RPMI7951 (cell line): ENCODE measurements at places on chromosomes 1 and 21.

GRCh38 chr1:54485416-54485815 lies 62.6 kb upstream of the ACOT11 start:
- no peak for DNase-seq

- peak; percentile 78 for DNase-seq
These were observed 30.7 kb downstream of the EVI5 start for GRCh38 chr1:92754000-92754718.

- peak; percentile 98 for DNase-seq
These were observed 145.0 kb downstream of the RASAL2 start for GRCh38 chr1:178238722-178239510.

- DNase-seq: no peak
These were observed 81.0 kb downstream of the ARHGEF10L start for GRCh38 chr1:17620448-17620847.

- DNase-seq: no peak
These were observed 7.1 kb upstream of the SHCBP1L start for GRCh38 chr1:182960046-182960445.

- no peak for DNase-seq
These were observed 7.6 kb downstream of the SLC25A24 start for GRCh38 chr1:108192581-108192980.

GRCh38 chr1:99580451-99580850 lies 65.5 kb upstream of the PALMD start:
- peak; percentile 36 for DNase-seq

- DNase-seq: no peak
These were observed 47.1 kb downstream of the LBR start for GRCh38 chr1:225380691-225381090.

DNA sequence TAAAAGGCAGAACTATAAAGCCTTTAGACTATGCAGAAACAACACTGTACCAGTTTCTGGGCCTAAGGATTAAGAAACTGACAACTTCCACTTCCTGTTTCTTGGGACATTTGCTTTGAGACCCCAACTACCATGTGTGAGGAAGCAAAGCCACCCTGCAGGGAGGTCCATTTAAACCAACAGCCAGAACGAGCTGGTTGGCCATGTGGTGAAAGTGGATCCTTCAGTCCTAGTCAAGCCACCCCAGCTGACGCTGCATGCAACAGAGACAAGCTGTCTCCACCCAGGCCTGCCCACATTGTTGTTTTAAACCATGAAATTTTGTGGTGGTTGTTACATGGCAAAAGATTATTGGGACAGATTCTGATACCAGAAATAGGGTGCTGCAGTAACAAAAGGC lies 31.8 kb upstream of the SLFNL1 start:
- no peak for DNase-seq

GRCh38 chr1:152141971-152142584 lies 16.9 kb downstream of the RPTN start:
- peak; percentile 57 for DNase-seq

- no peak for DNase-seq
These were observed 195.3 kb upstream of the APP start for GRCh38 chr21:26365849-26366248.

- no peak for DNase-seq
These were observed 3.5 kb downstream of the A3GALT2 start for GRCh38 chr1:33317354-33317753.

DNA sequence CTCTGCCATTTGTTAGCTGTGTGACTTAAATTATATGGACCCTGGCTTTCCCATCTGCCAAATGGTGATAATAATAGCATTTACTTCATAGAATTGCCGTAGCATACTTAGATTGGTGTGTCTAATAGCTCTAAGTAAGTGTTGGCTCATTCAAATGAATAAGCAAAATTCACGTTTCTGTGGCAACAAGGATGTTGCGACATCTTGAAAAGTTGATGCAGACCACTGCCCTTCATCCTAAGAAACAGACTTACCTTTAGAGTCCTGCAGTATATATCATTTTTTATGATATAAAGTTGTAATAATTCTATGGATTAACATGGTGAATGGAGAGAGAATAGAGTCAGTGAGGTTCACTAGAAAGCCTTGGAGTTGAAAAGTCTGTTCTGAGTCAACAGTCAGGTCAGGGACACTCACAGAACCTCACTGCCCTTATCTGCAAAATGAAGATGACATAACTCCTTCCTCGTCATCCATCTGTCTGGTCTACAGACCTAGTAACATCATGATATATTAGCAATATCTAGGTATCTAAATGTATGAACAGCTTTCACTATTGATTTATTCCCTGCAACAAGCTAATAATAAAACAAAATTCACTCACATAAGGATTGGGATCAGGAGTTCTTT lies 167.3 kb upstream of the C8B start:
- DNase-seq: no peak

DNA sequence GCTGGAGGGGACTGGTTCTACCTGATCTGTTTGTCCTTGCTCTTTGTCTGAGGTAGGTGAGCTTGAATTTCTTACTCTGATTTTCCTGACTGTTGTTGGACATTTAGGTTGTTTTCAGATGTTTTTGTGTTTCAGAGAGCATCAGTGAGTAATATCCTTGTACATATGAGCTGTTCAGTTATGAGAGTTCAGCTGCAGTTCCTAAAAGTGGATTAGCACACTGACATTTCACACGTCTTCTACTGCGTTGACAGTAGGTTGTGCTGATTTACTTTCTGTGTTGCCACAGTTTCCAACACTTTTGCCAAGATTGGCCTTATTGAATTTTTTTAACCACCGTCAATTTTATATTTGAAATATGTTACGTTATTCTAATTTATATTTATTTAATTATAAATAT lies 27.7 kb downstream of the CXADR start:
- DNase-seq: no peak

DNA sequence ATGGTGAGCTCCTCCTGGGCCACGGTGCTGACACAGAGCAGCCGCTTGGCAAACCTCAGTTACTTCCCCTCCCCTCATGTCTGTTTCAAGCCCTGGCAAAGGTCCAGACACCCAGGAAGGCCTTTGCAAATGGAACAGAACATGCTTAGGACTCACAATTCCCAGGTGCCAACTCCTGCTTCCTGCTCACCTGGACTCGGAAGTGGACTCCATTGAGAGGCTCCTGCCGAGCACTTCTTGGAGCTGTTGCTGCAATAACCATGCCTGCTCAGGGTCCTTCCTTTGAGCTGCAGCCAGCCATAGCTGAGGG lies 10.7 kb downstream of the DCST2 start:
- no peak for DNase-seq

DNA sequence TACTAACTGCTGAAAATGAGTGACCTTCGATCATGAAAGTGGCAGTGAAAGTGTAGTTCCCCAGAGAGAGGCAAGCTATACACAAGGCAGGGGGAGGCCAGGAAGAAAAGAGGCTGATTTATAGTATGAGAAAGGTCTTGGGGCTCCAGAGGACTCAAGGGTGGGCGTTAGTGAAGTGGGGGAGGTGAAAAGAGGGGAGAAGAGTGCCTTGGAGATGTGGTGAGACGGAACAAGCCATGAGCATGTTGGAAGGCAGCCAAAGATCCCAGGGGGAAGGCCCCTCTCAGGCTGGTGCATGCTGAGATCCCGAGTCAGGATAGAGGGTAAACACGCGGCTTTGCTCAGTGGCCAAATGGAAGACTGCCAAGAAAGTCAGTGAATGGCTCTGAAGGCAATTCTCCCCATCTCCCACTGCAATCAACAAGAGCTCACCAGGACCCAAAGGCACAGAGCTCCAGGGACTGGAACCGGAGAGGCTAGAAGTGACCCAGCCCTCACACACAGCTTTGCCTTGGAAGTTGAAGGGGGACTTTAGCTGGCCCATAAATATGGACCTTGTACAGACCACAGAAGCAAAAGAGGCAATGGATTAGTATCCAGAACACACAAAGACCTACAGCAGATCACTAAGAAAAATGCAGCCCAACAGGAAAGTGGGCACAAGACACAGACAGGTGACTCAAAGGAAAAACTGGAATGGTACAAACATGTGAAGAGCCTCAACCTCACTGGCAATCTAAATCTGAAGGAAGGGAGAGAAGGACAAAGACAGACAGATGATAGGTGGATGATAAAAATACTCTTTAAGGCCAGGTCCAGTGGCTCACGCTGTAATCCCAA lies 49.6 kb downstream of the HSF2BP start:
- peak; percentile 85 for DNase-seq

DNA sequence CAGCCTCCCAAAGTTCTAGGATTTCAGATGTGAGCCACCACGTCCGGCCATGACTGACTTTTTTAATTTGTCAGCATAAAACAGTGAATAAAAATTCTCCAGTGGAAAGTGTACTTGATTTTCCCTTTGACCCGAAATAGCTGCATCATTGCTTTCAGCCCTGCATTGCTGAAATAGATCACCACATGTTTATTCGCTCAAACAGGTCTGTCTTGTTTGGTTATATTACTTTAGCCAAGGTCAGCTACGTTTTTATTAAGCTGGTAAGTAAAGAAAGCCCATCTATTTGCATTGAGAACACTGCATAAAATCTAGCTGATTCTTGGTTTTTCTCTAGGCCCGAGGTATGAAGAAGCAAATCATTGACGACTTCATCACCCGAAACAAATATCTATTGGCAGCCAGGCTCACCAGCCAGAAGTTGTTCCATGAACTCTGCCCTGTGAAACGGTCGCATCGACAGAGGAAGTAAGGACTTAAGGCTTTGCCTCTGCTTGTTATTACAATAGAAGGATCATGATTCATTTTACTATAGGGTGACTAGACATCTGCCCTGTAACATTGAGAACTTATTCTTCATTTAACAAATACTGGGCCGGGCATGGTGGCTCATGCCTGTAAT lies 25.6 kb downstream of the AGMAT start:
- no peak for DNase-seq

DNA sequence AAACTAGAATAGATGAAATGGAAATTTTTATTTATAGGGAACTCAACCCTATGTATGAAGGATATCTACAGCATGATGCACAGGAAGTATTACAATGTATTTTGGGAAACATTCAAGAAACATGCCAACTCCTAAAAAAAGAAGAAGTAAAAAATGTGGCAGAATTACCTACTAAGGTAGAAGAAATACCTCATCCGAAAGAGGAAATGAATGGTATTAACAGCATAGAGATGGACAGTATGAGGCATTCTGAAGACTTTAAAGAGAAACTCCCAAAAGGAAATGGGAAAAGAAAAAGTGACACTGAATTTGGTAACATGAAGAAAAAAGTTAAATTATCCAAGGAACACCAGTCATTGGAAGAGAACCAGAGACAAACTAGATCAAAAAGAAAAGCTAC lies 7.9 kb downstream of the USP1 start:
- DNase-seq: no peak

GRCh38 chr1:95668165-95668564 lies 434.2 kb downstream of the RWDD3 start:
- no peak for DNase-seq

DNA sequence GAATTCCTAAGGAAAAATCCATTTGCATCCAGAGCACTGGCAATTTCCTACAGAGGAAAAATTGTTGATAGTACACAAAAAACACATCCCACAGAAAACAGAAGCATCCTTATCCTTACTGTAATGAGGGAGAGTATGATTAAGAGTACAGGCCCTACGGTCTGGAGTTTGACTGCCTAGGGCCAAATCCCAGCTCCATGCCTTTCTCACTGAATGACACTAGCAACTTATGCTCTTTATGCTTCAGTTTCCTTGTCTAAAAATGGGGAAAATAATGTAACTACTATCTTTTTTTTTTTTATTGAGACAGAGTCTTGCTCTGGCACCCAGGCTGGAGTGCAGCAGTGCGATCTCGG lies 27.8 kb upstream of the CEP350 start:
- peak; percentile 20 for DNase-seq

DNA sequence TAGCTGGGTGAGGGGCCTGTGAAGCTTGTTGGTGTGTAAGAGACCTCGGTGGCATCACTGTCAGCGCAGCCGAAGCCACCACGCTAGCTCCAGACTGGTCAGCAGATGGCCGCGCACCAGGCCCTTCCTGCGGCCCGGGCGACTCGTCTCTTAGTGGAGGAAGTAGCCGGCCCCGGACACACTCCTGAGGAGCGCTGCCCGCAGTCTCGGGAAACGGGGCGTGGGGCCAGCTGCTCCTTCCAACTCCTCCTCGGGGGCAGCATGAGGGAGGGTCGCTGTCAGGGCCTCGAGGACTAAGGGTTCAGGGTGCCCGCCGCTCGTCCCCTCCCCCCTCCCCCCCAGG lies 20.4 kb downstream of the H3-3A start:
- peak; percentile 57 for DNase-seq

DNA sequence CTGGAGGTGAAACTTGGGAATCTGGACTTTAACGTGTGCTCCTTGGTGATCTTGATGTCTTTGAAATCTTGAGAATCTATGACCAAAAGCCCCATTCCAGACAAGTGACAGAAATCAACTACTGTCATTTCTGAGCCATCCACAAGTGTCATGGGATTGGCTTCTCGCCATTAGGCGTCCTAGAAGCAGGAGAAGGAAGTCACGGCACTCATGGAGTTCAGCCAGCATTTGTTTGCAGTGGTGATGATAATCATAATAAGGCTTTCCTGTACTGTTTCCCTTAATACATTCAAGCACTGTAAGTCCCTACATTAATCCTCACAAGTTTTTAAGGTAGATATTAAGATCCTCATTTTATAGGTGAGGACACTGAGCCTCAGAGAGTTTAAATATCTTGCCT lies 11.9 kb downstream of the F5 start:
- DNase-seq: no peak

DNA sequence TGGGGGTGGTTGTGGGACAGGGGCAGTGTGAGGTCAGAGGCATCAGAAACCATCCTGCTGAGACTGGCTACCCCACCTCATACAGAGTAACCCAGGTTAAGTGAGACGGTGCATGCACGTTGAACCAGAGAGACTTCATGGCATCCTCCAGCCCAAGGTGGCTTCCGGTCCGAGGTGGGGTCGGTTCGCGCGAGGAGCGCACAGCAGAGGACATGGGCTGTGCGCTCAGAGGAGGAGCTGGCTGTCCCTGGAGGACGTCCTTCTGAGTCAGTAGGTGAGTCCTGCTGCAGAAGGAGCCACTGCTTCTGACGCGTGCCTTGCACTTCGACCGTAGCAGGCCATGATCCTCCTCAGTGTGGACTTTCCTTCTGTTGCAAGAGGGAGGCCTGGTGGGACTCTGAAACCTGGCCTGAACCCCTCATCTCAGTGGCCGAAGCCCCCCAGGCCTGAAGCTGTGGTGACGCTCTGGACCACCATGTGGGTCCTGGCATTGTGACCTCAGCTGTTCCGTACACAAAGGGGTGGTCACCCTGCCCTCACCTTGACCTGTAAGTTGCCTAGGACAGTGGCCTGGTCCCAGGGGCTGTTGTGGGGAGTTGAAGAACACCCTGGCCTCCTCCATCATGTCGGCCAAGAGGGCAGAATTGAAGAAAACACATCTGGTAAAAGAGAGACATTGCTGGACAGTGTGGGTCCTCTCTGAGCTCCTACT lies at the start of gene TEX35:
Gene TEX35, plus strand, starts transcription at position 544 of the 712 bp plus-strand sequence. Its CDS starts 80 bp downstream, at position 624.
- no peak for DNase-seq

- no peak for DNase-seq
These were observed 12.0 kb downstream of the SSU72 start for GRCh38 chr1:1562556-1563195.
